ENCODE measurements at places on chromosomes 16 and 17. TPM values are rescaled to one million over a fixed set of nuclear protein-coding genes. Genes with fewer than 3 reads are reported as not detected.

Gene GJC1
- total RNA-seq = 61.9 TPM

Gene PLLP
- total RNA-seq = 7.4 TPM

- DNase-seq = no peak
These were observed 101.6 kb downstream of the RAB11FIP4 start for GRCh38 chr17:31492880-31493655.

Gene KRTAP2-1
- total RNA-seq = not detected

Gene SYNGR3
- total RNA-seq = 2.1 TPM

GRCh38 chr17:45334231-45334630 lies 17.4 kb upstream of the MAP3K14 start:
- peak; percentile 62 for DNase-seq

Gene LRRC37A2
- total RNA-seq = 7.3 TPM

- no peak for DNase-seq
These were observed 910 bp downstream of the WBP2 start for GRCh38 chr17:75854101-75854748.

Gene TP53TG3B
- total RNA-seq = not detected

DNA sequence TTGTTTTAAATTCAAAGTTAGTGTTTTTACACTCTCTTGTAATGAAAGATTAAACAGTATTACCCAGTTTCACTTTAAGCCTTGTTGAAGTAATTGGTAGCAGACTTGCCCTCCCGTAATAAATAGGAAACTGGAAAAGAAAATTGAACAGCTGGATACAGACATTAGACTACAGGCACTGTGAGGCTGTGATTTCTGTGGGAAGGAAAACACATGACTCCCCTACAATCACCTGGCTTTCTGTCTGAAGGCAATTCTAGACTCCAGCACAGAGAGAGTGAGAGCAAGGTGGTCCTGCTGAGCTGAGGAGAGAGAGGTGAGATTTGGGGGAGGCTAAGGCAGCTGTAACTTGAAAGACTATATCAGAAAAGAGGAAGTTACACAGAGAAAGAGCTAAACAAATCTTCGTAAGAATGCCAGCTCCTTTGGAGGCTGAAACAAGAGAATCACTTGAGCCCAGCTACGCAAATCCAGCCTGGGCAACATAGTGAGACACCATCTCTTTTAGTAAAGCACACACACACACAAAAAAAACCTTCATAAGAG lies 57.8 kb upstream of the CDYL2 start:
- DNase-seq = no peak

Gene FN3K
- total RNA-seq = 22.7 TPM

All from esophagus muscularis mucosa (tissue), 4 donors.